ENCODE measurements at places on chromosomes 11 and 22.

DNA sequence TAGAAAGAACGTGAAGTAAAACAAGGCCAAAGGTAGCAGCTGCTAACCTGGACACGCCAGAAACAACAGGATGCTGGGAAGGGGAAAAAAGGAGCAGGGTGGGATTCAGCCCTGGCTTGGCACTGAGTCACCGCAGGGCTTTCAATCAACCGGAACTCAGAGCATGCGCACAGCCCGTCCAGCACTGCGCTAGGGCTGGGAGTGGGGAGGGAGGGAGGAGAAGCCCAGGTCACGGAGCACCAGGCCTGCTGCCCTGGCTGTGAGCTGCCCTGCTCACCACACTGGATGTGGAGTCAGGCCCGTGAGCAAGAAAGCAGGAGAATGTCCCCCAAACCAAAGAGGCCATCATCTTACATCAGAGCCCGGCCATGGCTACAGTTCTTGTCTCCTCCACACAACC is 51.5 kb downstream of the APOL1 start:
- no peak overlapping the region for H3K4me3 ChIP-seq
- DNase-seq: no peak
- H3K27me3 ChIP-seq: no peaks in the 10 kb centered on the region
- H3K4me1 ChIP-seq: peaks cover 7% of the 10 kb centered on the region

DNA sequence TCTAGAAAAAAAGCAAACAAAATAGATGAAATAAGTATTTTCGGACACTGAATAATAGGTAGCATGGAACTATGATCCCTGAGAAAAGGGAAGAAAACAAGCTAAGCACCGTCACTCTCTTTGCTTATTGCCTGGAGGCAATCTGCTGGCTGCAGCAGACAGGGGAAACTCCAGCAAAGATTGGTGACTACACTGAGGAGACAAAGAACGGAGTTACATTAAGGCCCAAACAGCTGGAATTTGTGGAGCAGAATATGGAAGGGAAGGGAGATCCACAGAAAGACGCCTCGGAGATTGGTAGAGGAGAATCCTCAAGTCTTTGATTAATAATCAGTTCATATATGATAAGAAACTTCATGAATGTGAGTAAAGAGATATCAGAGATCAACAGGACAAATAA is 150.2 kb downstream of the TYR start:
- no peaks in the 10 kb centered on the region for H3K36me3 ChIP-seq
- no peak for DNase-seq
- H3K27me3 ChIP-seq: no peaks in the 10 kb centered on the region
- no peak overlapping the region for H3K4me3 ChIP-seq
- no peak overlapping the region for H3K27ac ChIP-seq

DNA sequence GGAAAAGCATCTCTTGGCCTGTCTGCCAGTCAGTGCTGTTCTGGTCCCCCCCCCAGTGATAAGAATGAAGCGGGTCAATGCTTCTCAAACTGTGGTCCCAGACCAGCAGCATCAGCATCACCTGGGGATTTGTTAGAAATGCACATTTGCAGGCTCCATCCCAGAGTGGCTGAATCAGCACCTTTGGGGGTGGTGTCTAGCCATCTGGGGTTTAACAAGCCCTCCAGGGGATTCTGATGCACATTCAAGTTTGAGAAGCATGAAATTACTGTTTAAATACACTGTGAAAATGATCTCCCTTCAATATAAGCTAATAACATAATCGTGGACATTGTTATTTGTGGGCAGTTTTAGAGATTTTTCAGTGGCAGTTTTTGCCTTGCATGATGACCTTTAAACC is 133.5 kb downstream of the MYO18B start:
- H3K4me3 ChIP-seq: no peak overlapping the region
- no peaks in the 10 kb centered on the region for H3K4me1 ChIP-seq
- H3K27ac ChIP-seq: no peak overlapping the region
- peaks cover 13% of the 10 kb centered on the region for H3K27me3 ChIP-seq

GRCh38 chr22:42521228-42521546 is 1.6 kb upstream of the RRP7A start:
- H3K27ac ChIP-seq: no peak overlapping the region
- DNase-seq: no peak
- peak overlapping the region; percentile 59 for H3K4me3 ChIP-seq
- no peaks in the 10 kb centered on the region for H3K27me3 ChIP-seq

DNA sequence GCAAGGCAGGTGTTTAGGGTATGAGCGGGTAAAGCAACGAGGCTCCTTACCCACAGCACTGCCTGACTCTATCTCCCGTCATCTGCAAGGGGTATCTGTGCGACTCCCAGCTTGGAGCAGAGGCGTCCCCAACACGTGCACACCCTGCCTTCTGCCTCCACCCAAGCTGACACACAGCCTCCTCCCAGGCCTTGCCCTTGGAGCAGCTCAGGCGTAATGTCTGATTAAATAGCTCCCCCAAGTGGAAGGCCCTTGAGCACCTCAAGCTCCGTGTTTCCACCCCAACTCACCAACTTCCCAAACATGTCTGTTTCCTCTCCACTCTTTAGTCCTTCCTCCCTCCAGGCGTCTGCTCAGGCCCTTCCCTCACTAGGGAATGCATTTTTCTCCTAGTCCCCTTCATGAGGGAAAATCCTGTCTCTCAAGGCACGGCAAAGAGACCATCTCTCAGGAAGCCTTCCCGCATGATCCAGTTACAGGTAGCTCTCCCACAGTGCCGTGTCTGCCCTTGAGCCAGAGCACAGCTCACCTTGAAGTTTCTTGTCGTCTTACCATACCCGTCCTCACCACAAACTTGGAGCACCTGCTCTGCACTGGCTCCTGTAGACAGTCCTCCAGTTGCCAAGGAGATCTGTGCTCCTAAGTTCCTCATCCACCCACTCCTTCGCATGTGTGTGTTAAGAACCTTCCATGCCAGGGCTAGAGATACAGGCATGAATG is 15.8 kb downstream of the CYB5R2 start:
- H3K4me1 ChIP-seq: no peaks in the 10 kb centered on the region
- H3K27me3 ChIP-seq: no peaks in the 10 kb centered on the region
- H3K36me3 ChIP-seq: peaks cover 56% of the 10 kb centered on the region
- no peak overlapping the region for H3K4me3 ChIP-seq

- no peak for DNase-seq
- no peak overlapping the region for H3K27ac ChIP-seq
- H3K27me3 ChIP-seq: no peaks in the 10 kb centered on the region
- H3K4me3 ChIP-seq: no peak overlapping the region
- H3K4me1 ChIP-seq: peaks cover 25% of the 10 kb centered on the region
Observed at GRCh38 chr11:65528819-65529350, 4.0 kb downstream of the SCYL1 start.

DNA sequence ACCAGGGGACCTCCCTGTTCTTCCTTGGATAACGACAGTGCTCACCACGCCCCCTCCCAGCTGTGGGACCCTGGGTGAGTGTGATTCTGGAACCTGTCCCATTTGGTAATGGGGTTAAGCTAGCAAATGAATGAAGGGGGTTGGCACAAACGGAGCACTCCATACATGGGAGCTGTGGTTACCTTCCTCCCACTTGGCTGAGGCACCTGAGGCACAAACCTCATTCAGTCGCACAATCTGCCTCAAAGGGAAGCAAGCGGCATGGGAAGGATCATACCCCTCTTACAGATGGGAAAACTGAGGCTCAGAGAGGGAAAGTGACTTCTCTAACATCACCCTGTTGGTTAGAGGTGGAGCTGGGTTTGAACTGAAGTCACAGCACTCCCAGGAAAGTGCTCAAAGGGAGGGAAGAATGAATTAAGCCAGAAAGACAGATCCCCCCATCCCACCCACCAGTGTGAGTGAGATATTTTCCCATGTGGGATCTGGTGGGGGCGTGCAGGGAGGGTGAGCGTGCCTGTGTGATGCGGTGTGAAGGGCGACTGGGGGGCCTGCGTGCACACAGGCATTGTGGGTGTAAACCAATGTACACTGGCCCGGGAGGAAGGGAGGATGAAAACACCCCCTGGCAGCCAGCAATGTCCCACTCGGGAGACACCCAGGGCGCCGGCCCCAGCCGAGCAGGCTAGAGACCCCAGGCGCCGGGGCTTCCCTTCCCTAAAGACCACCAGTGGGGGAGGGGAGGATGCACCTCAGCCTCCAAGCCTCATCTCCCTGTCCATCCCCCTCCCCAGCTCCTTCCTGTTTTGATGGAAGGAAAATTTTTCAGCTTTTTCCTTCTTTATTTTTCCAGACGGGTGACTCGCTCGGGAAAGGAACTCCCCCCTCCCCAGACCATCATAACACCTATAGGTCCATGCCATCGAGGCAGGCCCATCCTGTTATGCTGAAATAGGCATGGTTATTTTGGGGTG is 8.0 kb upstream of the PDGFB start:
- H3K27ac ChIP-seq: no peak overlapping the region
- no peak overlapping the region for H3K4me3 ChIP-seq
- DNase-seq: no peak
- H3K36me3 ChIP-seq: no peaks in the 10 kb centered on the region
- peaks cover 57% of the 10 kb centered on the region for H3K27me3 ChIP-seq
- peaks cover 10% of the 10 kb centered on the region for H3K4me1 ChIP-seq

DNA sequence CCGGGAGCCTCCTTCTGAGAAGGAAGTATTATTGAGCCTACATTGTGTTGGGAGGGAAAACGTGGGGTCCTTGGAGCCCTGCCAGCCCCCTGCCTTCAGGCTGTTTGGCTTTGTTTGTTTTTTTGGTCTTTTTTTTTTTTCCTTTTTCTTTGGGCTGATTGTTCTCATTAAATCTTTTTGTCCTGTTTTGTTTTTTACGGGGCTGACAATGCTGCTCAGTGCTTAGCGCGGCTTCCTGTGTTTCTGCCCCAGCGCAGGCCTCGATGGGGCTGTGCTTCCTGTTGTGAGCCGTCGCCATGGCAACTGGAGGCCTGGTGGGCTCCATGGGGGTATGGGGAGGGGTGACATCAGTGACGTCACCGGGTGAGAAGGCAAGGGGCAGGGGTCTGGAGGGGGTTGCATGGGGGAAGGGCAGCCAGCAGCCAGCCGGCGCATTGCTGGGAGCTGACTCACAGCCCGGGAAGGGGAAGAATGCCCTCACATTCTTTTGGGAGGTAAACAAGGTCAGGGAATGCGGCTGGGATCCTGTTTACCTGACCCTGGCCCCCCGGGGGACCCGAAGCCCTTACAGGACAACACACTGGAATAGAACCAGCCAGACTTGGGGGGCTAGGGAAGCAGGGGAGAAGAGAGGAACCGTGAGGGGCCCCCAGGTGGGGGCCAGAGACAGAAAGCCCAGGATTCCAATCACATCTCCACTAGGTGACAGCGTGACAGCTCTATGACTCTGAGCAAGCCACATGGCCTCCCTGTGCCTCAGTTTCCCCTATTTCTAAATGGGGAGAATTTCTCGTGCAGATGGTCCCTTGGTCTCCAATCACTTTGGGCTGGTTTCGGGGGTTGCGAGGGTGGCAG is 22.2 kb upstream of the CBX7 start:
- H3K36me3 ChIP-seq: no peaks in the 10 kb centered on the region
- H3K4me3 ChIP-seq: peak overlapping the region; percentile 22
- peak overlapping the region; percentile 74 for H3K27ac ChIP-seq
- H3K4me1 ChIP-seq: peaks cover 42% of the 10 kb centered on the region
- peak; percentile 41 for DNase-seq

- peak overlapping the region; percentile 79 for H3K4me3 ChIP-seq
- peaks cover 49% of the 10 kb centered on the region for H3K27me3 ChIP-seq
- no peak for DNase-seq
- no peak overlapping the region for H3K27ac ChIP-seq
- peaks cover 2% of the 10 kb centered on the region for H3K36me3 ChIP-seq
Observed at GRCh38 chr11:102111787-102112508, 1.7 kb downstream of the YAP1 start.

GRCh38 chr11:16814410-16815046 is 76.1 kb downstream of the C11orf58 start:
- H3K36me3 ChIP-seq: no peaks in the 10 kb centered on the region
- no peak for DNase-seq
- no peak overlapping the region for H3K27ac ChIP-seq
- no peaks in the 10 kb centered on the region for H3K4me1 ChIP-seq
- H3K4me3 ChIP-seq: no peak overlapping the region
- no peaks in the 10 kb centered on the region for H3K27me3 ChIP-seq

DNA sequence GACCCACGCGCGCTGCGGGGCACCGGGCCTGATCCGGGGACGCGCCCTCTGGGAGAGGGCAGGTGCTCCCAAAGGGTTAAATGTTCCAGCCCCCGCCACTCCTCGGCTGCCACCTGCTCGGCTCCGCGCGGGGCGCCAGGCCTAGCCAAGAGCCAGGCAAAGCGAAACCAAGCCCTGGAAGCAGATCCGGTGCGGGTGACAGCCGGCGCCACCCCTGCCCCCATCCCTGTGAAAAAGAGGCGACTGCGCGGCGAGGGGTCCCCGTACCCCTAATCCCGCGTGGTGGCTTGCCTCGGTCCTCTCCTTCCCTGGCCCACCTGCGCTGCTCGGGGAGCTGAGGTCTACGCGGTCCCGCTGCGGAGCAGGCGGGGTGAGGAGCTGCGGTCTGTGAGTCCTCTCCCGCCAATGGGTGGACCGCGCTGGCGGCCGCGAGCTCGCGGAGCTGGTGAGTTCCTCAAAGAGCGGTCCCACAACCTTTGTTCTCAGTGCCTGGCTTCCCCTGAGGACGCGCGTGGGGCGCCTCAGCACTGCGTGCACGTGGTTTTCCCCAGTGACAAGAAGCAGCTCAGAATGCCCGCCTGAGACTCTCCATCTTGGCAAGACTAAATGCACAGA is at the start of gene ME3:
Gene ME3 (minus strand): TSS at position 610 of the 615 bp plus-strand sequence.
- H3K36me3 ChIP-seq: no peaks in the 10 kb centered on the region
- DNase-seq: no peak
- H3K27ac ChIP-seq: no peak within 1 kb of the TSS
- peak within 1 kb of the TSS; percentile 74 for H3K4me3 ChIP-seq

GRCh38 chr11:7014118-7014517 is 6.0 kb downstream of the ZNF214 start:
- no peak overlapping the region for H3K27ac ChIP-seq
- H3K4me3 ChIP-seq: no peak overlapping the region
- no peak for DNase-seq
- peaks cover 6% of the 10 kb centered on the region for H3K27me3 ChIP-seq
- no peaks in the 10 kb centered on the region for H3K4me1 ChIP-seq

- no peak overlapping the region for H3K27ac ChIP-seq
- DNase-seq: no peak
- no peaks in the 10 kb centered on the region for H3K27me3 ChIP-seq
- H3K4me3 ChIP-seq: no peak overlapping the region
- no peaks in the 10 kb centered on the region for H3K36me3 ChIP-seq
Observed at GRCh38 chr11:61726775-61727174, 25.7 kb upstream of the MYRF start.

- no peaks in the 10 kb centered on the region for H3K4me1 ChIP-seq
- DNase-seq: no peak
- H3K36me3 ChIP-seq: no peaks in the 10 kb centered on the region
- H3K27me3 ChIP-seq: no peaks in the 10 kb centered on the region
Observed at GRCh38 chr11:80970037-80970436, 1529.2 kb upstream of the TENM4 start.

GRCh38 chr11:67613960-67614715 is 7.4 kb downstream of the NDUFV1 start:
- H3K4me3 ChIP-seq: peak overlapping the region; percentile 84
- H3K4me1 ChIP-seq: peaks cover 41% of the 10 kb centered on the region
- H3K36me3 ChIP-seq: peaks cover 36% of the 10 kb centered on the region

- DNase-seq: no peak
- no peaks in the 10 kb centered on the region for H3K4me1 ChIP-seq
- H3K4me3 ChIP-seq: no peak overlapping the region
- H3K27ac ChIP-seq: no peak overlapping the region
- peaks cover 57% of the 10 kb centered on the region for H3K36me3 ChIP-seq
Observed at GRCh38 chr11:126346586-126346940, 8.9 kb upstream of the ST3GAL4 start.

GRCh38 chr11:3732671-3733436 is 61.7 kb upstream of the CHRNA10 start:
- H3K27me3 ChIP-seq: no peaks in the 10 kb centered on the region
- no peaks in the 10 kb centered on the region for H3K4me1 ChIP-seq
- no peak for DNase-seq
- no peak overlapping the region for H3K27ac ChIP-seq
- H3K4me3 ChIP-seq: no peak overlapping the region
- peaks cover 86% of the 10 kb centered on the region for H3K36me3 ChIP-seq

All from activated B cell treated with CpG ODN at 0.5 μM for 24 hours (primary cell).